Upper lobe of right lung (tissue), 1 donor: ENCODE measurements at places on chromosomes 7 and 10.

- no peak for DNase-seq
These were observed 129.6 kb downstream of the GRM3 start for GRCh38 chr7:86773309-86773708.

DNA sequence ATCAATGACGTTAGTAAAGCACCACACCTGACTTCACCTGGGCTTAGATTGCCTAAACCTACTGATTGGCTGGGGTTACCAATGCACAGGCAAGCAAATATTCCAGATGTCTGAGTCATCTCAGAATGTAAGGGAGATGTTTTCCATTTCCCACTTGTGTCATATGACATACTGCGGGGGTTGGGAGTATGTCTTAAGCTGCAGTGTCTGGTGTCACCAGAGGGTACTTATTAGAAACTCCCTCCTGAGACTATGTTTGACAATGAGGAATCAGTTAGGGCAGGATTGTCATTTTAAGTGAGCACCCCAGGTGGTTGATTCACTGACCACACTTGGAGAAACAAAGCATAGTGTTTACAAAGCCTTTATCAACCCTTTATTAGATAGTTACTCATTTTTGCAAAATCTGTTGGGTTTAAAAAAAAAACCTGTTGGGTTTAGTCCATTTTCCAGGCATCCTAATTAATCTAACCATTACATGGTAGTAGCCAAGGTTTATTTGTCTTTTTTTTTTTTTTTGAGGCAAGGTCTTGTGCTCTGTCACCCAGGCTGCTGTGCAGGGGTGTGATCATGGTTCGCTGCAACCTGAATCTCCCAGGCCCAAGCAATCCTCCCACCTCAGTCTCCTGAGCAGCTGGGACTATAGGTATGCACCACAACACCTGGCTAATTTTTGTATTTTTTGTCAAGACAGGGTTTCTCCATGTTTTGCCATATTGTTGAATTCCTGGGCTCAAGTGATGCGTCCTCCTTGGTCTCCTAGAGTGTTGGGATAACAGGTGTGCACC is 72.5 kb downstream of the CDK6 start:
- no peak for DNase-seq

GRCh38 chr7:137985253-137985896 is 16.5 kb downstream of the CREB3L2 start:
- DNase-seq, result no peak

DNA sequence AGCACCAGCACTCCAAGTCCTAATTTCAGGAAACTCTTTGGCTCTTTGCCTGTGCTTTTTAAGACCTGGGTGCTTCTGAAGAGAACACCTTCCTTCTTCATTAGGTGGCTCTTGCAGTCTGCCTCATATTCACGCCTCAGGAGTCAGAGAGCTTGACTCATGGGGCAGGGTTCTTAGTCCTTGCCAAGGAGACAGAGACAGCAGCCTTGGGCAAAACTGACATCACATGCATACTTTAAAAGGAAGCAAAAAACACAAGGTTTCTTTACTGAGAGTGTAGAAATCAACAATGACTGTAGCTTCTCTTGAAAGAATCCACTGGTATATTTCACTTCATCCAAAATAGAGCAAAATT is 780.6 kb downstream of the INHBA start:
- no peak for DNase-seq

DNA sequence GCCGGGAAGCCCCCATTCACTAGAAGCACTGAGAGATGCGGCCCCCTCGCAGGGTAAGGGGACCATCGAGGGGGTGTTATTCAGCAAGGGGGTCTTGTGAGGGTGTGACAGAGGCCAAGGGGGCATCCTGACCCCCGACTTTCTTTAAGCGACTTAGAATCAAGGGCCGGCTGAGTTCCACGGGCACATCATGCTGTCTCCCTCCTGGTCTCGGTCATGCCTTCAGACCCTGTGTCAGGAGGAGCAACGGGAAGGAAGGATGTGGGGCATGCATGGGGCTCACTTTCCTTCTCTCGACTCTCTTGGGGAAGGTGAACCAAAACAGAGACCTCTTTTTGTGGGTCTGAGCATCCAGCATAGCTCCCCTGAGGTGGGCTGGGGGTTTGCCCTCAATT is 2.5 kb downstream of the ACSL5 start:
- DNase-seq, result no peak

GRCh38 chr10:32982911-32983909 is 25.2 kb upstream of the ITGB1 start:
- no peak for DNase-seq
